ENCODE measurements at places on chromosomes 2 and 18.

- peak; percentile 72 for DNase-seq
Measured at GRCh38 chr2:10332402-10333246, 29.9 kb downstream of the HPCAL1 start.

DNA sequence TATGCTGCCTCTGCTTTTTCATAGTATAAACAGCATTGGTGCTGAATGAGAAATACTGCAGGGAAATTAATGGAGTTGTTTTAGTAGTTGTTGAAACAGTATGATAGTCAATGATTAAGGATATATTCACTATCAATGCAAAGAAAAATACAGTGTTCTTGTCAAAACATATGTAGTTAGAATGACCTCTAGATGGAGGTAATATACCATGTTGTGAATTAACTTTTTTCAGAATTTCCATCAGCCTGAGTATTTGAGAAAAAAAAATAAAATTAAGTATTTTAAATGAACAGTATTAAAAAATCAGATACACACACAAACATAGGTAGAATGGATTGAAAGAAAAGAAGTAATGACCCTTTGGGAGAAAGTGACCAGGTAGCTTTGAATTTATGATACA lies 59.5 kb downstream of the RMDN2 start:
- no peak for DNase-seq

- DNase-seq = no peak
Measured at GRCh38 chr2:10052216-10052615, 8.9 kb downstream of the KLF11 start.

DNA sequence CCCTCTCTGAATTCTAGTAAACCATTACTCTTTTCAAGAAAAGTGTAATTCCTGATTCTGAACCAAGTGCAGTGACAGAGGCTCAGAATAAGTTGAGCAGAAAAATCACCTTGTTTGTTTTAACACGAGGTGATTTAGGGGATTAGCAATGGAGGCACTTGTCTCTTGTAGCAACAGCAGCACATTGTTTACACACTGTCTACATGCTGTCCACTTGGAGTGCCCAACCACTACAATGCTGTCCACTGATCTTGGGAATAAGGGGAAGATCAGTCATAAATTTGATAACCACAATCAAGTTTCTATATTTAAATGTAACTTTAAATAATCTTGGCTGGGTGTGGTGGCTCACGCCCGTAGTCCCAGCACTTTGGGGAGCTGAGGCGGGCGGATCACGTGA lies 13.9 kb upstream of the RMND5A start:
- no peak for DNase-seq

DNA sequence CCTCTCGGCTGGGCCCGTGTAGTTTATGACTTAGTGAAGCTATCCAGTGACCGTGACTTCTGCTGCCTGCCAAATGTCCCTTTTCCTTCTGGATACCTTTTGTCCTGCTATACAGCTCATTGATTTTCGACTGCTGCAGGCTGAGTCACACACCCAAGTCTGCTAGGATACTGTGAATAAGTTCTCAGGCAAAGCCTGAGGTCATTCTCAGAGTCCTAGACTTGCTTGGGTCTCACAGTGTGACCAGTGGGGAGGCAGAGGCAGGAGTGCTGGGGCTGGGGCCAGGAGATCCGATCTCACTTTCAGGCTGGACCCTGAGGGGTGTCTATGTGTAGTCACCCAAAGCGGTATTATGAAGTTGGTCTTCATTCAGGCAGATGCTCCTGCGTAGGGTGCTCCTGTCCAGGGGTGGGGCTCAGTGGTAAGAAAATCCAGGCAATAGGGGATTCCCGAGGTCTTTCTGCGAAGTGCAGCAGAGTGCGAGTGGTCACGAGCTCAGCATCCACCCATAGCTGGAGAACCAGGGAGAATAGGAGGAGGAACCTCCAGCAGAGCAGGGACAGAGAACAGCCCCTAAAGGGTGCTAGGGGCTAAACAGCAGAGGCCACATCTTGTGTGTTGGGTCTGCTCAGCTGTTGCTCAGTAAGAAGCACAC lies 268.6 kb upstream of the NCKAP5 start:
- DNase-seq = no peak

DNA sequence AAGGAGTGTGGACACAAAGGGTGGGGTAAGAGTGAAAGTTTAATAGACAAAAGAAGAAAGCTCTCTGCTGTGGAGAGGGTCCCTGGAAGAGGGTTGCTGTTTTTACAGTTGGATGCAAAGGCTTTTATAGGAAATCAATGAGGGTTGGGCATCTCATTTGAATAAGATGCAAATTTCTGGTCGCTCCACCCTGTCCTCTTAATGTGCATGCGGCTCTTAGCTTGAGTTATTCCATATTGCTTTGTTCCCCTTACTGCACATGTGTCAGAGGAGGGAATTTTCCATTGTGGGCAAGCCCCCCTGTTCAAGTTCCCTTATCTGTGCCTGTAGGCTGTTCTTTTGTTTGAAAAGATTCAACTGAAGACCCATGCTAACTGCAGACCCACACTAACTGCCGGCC lies 326.5 kb downstream of the BCL11A start:
- DNase-seq = no peak
